ENCODE measurements at places on chromosomes 6 and 20. TPM values are rescaled to one million over a fixed set of nuclear protein-coding genes. Genes with fewer than 3 reads are reported as not detected.

- no peak for DNase-seq
Measured at GRCh38 chr6:90209527-90209926, 87.1 kb downstream of the BACH2 start.

DNA sequence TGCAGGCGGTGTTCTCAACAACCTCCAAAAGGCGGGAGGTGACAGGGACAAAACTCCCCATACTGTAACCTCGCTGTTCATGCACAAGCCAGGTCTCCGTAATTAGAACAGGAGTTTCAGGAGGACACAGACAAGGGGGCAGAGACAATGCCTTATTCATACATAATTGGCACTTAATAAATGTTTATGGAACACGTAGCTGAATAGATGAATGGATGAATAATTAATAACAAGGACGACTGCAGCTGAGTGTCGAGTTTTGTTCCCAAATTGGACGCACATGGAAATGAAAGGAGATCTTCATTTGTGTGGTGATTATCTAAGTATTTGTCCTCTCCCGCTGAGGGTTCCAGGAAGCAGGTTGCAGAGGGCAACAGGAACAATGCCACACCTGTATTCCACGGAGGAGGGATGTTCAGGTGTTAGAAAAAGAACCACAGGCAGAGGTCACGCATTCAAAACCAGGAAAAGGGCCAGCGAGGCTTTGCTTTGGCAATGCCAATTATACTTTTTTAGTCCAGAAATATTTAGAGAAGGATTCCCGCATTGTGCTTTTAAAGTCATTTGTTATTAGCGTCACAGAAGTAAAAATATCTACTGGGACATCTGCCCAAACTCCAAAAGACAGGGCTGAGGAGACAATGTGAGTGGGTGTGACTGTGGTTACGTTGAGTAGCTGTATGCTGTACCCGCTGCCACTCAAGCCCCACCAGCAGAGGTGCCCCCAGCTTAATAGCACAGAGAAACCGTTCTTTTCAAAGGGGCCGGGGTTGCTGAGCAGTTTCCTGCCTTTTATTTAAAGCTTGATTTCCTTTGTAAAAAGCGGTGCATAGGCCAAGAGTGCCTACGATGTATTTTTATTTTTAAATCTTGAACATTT, 123.3 kb downstream of the PXDC1 start:
- DNase-seq, result no peak

- DNase-seq, result no peak
Measured at GRCh38 chr6:150001295-150002008, 23.9 kb downstream of the RAET1L start.

- DNase-seq, result no peak
Measured at GRCh38 chr6:4348462-4349112, 213.2 kb upstream of the ECI2 start.

HLA-DPB1 gene
- total RNA-seq, result 853 TPM
